NCI-H1436 treated with DMSO at 0.1 percent for 48 hours (cell line): ENCODE measurements at places on chromosomes 13 and 19.

GRCh38 chr19:29770648-29771047, 41.1 kb upstream of the CCNE1 start:
- no peak for DNase-seq

GRCh38 chr13:98821372-98822224, 69.1 kb upstream of the SLC15A1 start:
- no peak for DNase-seq

DNA sequence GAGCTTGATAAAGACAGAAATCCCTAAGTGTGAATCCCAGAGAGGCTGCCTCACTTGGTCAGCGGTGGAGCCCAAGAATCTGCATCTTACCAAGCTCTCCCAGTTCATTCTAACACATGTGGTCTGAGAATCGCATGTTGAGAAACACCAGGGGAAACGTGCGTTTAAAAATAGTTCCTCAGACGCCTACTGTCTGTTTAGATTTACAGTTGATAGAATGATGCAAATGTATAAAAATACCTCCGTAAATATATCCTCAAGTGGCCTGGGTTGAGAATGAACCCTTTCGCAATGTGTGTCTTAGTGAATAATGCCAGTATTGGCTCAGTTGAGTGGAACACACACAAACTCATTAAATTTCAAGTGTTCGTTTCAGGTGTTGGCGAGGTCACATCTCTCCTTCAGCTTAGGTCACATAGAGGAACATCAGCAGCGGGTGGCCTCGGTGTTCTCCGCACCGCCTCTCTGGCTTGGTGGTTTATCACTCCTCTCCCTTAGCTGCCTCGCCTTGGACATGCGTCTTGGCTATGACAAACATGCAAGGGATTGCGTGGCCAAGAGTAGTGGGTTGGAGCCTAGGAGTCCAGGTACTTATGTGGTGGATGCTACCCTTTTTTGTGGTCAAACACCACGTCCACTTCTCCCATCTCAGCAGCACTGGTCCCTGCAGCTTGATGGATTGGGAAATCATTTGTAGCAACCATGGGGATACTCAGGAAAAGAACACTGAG, 117.6 kb upstream of the SPATA13 start:
- no peak for DNase-seq

DNA sequence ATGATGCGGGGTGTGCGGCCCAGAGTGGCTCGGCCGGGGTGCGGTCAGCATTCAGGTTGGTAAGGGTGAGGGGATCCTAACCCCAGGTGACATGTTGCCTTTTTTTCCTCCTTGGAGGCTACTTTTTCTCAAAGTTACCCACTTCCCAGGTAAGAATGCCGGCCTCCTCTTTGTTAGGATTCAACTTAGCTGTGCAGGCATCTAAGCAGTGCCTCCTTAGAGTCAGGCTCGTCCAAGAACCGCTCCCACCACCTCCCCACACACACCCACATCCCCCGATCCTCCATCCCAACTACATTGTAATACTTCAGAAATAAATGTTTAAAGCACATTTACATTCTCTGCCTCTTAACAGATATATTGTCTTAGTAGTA, 733 bp upstream of the ENOX1 start:
- DNase-seq, result no peak

DNA sequence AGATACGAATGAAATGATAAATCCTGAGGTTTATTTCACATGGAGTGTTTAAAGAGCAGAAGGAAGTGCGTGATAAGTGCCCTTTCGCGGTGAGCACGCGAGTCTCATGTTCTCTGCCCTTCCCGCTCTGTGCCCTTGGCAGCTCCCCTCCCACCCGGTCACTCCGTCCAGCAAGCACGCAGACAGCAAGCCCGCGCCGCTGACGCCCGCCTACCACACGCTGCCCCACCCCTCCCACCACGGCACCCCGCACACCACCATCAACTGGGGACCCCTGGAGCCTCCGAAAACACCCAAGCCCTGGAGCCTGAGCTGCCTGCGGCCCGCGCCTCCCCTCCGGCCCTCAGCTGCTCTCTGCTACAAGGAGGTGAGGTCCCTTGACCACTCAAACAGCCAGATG, 37.4 kb upstream of the TEX29 start:
- DNase-seq, result no peak

- DNase-seq, result no peak
Observed at GRCh38 chr13:103009051-103009840, 57.0 kb downstream of the SLC10A2 start.

GRCh38 chr13:75961911-75962310, 325.8 kb downstream of the LMO7 start:
- DNase-seq, result no peak

DNA sequence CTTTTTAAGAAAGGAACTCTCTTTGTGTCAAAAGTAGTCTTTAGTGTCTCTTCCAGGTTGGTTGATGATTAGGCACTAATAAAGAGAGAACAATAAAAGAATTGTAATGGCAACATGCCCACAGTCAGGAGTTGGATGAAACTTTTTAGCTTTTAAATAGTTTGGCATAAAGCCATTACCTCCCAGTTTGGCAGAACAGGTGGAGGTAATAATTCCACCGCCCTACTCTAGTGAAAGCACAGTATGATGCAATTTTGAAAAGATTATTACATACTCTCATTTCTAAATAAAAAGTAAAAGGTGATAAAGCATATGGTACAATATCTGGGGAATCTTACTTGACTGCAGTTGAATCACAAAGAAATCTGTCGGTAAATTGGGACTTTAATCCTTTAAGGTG, 497.6 kb downstream of the SUCLA2 start:
- DNase-seq, result no peak
